ENCODE measurements at places on chromosomes 5 and 9. TPM values are rescaled to one million over a fixed set of nuclear protein-coding genes. Genes with fewer than 3 reads are reported as not detected.

SOHLH1 gene
- not detected for total RNA-seq

PROB1 gene
- total RNA-seq, result 8.3 TPM

TPPP gene
- 0.11 TPM for total RNA-seq

LHFPL2 gene
- total RNA-seq, result 0.09 TPM

INSL6 gene
- not detected for total RNA-seq

ANKDD1B gene
- total RNA-seq, result 0.48 TPM

TCOF1 gene
- total RNA-seq, result 95.8 TPM

ADRA1B gene
- total RNA-seq, result not detected

DNA sequence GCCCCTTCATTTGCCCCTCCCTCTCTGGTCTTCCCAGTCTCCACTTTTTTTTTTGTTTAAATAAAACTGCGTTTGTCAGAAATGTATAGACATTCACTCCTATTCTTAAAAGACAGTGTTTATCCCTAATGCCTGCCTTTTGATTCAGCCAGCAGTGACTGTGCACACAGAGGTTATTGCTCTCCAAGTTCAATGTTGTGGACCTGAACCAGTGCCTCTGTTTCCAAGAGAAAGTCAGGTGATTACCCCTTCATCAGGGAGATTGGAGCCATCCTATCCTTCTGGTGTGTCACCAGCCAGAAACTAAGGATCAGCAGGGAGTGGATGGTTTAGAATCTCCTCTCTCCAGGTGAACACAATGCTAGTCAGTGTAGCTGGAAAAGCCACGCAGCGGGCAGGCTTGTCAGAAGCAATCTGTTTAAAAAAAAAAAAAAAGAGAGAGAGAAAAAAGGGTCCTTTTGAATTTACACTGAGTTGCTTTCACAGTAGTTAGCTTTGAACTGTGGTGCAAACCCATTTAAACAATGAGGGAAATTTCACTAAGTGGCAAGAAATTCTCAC lies 167.5 kb upstream of the DMRT1 start:
- peaks cover 15% of the 10 kb centered on the region for H3K4me1 ChIP-seq
- DNase-seq, result no peak
- peaks cover 2% of the 10 kb centered on the region for H3K36me3 ChIP-seq
- no peak overlapping the region for H3K4me3 ChIP-seq
- no peak overlapping the region for H3K27ac ChIP-seq

GRCh38 chr9:122453677-122454135 lies 24.0 kb downstream of the OR1J1 start:
- H3K4me3 ChIP-seq, result no peak overlapping the region
- DNase-seq, result no peak
- H3K36me3 ChIP-seq, result no peaks in the 10 kb centered on the region
- H3K4me1 ChIP-seq, result no peaks in the 10 kb centered on the region

GRCh38 chr9:131791542-131792254 lies 51.8 kb upstream of the RAPGEF1 start:
- H3K27ac ChIP-seq, result no peak overlapping the region
- H3K27me3 ChIP-seq, result peaks cover 8% of the 10 kb centered on the region
- no peaks in the 10 kb centered on the region for H3K36me3 ChIP-seq
- no peak for DNase-seq
- no peaks in the 10 kb centered on the region for H3K4me1 ChIP-seq

- H3K4me1 ChIP-seq, result peaks cover 71% of the 10 kb centered on the region
- no peak for DNase-seq
- H3K27ac ChIP-seq, result no peak overlapping the region
- no peaks in the 10 kb centered on the region for H3K27me3 ChIP-seq
Measured at GRCh38 chr5:56825222-56825824, 10.0 kb downstream of the MAP3K1 start.

DNA sequence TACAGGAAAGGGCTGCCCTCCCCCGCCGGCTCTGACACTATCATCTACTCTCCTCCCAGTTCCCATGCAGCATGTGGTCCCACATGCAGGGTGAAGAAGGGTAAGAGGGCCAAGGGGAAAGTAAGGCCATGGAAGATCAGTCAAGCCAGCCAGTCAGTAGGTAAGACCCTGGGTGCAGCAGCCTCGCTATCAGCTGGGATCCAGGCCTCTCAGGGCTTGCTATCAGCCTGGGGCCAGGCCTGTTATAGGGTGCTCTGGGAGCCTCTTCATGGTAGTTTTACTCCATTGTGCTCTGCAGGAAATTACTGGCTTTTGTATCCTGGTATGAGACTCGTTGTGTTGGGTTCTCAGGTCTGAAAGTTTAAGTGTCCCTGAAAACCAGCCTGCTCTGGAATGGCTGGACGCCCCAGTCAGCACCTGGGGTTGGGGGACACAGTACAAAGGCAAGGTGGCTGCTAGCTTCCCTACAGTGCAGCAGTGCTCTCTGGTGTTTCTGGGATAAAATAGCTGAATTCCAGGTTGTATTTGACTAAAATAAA lies 21.4 kb downstream of the SLC22A4 start:
- H3K27ac ChIP-seq, result no peak overlapping the region
- H3K4me3 ChIP-seq, result no peak overlapping the region
- no peaks in the 10 kb centered on the region for H3K4me1 ChIP-seq
- H3K27me3 ChIP-seq, result no peaks in the 10 kb centered on the region
- no peaks in the 10 kb centered on the region for H3K36me3 ChIP-seq
- DNase-seq, result no peak

- no peaks in the 10 kb centered on the region for H3K36me3 ChIP-seq
- H3K27ac ChIP-seq, result no peak overlapping the region
- no peaks in the 10 kb centered on the region for H3K27me3 ChIP-seq
- no peak overlapping the region for H3K4me3 ChIP-seq
- DNase-seq, result no peak
- no peaks in the 10 kb centered on the region for H3K4me1 ChIP-seq
Measured at GRCh38 chr5:135743705-135744411, 90.6 kb upstream of the SLC25A48 start.

- no peaks in the 10 kb centered on the region for H3K27me3 ChIP-seq
- peaks cover 2% of the 10 kb centered on the region for H3K4me1 ChIP-seq
- H3K4me3 ChIP-seq, result no peak overlapping the region
- peaks cover 27% of the 10 kb centered on the region for H3K36me3 ChIP-seq
- DNase-seq, result no peak
Measured at GRCh38 chr5:43497311-43498104, 13.8 kb upstream of the TMEM267 start.

- H3K27me3 ChIP-seq, result no peaks in the 10 kb centered on the region
- H3K4me1 ChIP-seq, result no peaks in the 10 kb centered on the region
- no peak overlapping the region for H3K4me3 ChIP-seq
- no peaks in the 10 kb centered on the region for H3K36me3 ChIP-seq
- no peak overlapping the region for H3K27ac ChIP-seq
Measured at GRCh38 chr9:72980183-72980582, 27.3 kb upstream of the ALDH1A1 start.

DNA sequence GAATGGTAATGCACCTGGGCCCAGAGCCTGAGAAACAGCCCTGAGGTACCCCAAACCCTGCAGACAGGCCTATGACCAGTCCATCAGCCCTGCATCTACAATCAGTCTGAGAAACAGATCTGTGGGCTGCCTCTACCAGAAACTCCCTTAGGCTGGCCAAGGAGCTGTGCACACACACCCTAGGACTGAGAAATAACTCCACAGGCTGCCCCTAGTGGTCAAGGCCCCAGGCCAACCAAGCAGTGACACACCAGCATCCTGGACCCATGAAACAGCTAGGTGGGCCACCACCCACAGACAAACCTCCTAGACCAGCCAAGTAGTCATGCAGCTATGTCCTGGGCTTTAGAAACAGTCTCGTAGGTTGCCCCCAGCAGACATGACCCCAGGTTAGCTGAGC lies 253.6 kb upstream of the VLDLR start:
- no peak for DNase-seq
- no peaks in the 10 kb centered on the region for H3K36me3 ChIP-seq
- peaks cover 2% of the 10 kb centered on the region for H3K27me3 ChIP-seq
- no peaks in the 10 kb centered on the region for H3K4me1 ChIP-seq
- no peak overlapping the region for H3K27ac ChIP-seq
- H3K4me3 ChIP-seq, result no peak overlapping the region

GRCh38 chr5:179805070-179805528 lies 1.6 kb downstream of the MGAT4B start:
- peak overlapping the region; percentile 87 for H3K4me3 ChIP-seq
- H3K27me3 ChIP-seq, result no peaks in the 10 kb centered on the region
- no peak for DNase-seq
- H3K27ac ChIP-seq, result peak overlapping the region; percentile 77
- peaks cover 30% of the 10 kb centered on the region for H3K4me1 ChIP-seq

DNA sequence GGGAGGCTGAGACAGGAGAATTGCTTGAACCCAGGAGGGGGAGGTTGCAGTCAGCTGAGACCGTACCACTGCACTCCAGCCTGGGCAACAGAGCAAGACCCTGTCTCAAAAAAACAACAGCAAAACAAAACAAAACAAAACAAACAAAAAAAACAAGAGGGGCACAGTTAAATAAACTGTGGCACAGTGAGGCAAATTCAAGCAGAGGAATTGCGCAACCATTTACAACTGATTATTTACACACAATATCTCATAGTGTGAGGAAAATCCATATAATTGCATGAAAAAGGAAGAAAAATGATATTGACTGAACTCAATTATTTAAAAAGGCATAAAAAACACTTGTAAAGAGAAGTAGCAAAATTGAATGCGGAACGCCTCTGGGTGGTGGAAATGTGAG lies 161.5 kb downstream of the CRB2 start:
- no peaks in the 10 kb centered on the region for H3K36me3 ChIP-seq
- no peak for DNase-seq
- no peak overlapping the region for H3K27ac ChIP-seq
- peaks cover 1% of the 10 kb centered on the region for H3K27me3 ChIP-seq
- H3K4me3 ChIP-seq, result no peak overlapping the region

DNA sequence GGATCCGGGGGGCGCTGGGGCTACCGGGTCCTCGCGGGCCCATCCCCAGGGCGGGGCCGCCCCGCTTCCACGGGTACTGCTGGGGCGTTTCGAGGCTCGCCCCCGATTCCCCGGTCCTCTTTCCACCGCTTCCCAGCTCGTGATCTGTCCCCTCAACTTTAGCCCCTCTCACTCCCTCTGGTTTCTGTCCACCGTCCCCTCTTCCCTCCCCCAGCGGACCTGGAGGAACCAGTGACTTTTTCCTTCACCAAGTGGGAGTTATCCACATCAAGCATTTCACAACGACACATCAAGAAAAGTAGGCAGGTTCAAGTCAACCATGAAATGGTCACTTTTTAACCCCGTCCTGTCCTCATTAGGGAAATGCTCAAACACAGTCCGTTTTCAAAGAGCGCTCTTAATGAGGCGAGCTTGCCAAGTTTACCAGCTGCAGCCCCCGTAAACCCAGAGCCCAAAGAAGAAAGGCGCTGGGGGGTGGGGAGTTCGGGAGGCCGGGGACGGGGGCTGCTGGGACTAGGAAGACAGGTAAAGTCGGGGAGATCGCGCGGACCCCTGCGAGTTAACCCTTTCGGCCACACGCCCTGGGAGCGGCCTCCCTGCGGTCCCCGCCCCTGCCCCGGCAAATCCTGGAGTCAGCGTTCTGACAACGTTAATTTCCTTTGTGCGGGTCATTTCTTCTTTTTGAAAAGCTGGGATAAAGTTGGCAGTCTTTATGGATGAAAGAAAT lies 2.1 kb upstream of the NFIB start:
- peaks cover 5% of the 10 kb centered on the region for H3K36me3 ChIP-seq
- DNase-seq, result no peak
- peak overlapping the region; percentile 76 for H3K4me3 ChIP-seq
- peaks cover 19% of the 10 kb centered on the region for H3K4me1 ChIP-seq
- peaks cover 67% of the 10 kb centered on the region for H3K27me3 ChIP-seq

GRCh38 chr9:88826771-88827181 lies 164.5 kb upstream of the S1PR3 start:
- no peaks in the 10 kb centered on the region for H3K36me3 ChIP-seq
- peaks cover 75% of the 10 kb centered on the region for H3K27me3 ChIP-seq
- DNase-seq, result no peak
- H3K27ac ChIP-seq, result no peak overlapping the region

- H3K4me1 ChIP-seq, result no peaks in the 10 kb centered on the region
- no peak overlapping the region for H3K27ac ChIP-seq
- H3K27me3 ChIP-seq, result no peaks in the 10 kb centered on the region
- no peaks in the 10 kb centered on the region for H3K36me3 ChIP-seq
Measured at GRCh38 chr5:163163858-163164257, 273.5 kb upstream of the CCNG1 start.

DNA sequence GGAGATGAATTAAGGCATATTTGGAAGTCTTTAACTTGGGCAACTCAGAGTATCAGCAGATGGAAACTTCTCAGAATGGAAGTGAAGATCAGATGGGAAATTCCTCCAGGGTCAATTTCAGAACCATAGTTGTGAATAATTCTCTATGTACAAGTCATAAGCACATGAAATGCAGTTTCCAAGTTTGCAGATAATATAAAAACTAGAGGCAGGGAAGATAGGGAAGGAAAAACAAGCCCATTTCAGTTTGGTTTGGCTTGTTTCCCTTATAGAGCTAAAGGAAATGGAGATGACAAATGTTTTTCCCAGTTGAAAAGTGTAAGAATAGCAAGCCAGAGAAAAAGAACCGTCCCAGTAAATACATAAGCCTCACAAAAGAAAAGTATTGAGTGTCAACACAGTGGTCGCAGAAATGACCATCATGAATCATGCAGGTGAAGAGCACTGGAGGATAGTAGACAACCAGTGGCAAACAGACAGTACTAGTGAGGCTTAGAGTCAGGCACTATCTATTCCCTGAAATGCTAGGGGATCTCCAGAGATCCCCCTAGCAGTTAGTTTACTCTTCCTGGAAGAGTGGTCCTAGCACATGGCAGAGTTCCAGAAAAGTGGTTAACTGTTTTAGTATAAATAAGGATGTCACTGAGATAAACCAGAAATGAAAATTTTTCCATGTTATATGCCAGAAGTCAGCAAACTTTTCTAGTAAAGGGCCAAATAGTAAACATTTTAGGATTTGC lies 245.9 kb downstream of the SAXO1 start:
- no peaks in the 10 kb centered on the region for H3K36me3 ChIP-seq
- no peak overlapping the region for H3K4me3 ChIP-seq
- no peaks in the 10 kb centered on the region for H3K4me1 ChIP-seq
- no peak for DNase-seq

DNA sequence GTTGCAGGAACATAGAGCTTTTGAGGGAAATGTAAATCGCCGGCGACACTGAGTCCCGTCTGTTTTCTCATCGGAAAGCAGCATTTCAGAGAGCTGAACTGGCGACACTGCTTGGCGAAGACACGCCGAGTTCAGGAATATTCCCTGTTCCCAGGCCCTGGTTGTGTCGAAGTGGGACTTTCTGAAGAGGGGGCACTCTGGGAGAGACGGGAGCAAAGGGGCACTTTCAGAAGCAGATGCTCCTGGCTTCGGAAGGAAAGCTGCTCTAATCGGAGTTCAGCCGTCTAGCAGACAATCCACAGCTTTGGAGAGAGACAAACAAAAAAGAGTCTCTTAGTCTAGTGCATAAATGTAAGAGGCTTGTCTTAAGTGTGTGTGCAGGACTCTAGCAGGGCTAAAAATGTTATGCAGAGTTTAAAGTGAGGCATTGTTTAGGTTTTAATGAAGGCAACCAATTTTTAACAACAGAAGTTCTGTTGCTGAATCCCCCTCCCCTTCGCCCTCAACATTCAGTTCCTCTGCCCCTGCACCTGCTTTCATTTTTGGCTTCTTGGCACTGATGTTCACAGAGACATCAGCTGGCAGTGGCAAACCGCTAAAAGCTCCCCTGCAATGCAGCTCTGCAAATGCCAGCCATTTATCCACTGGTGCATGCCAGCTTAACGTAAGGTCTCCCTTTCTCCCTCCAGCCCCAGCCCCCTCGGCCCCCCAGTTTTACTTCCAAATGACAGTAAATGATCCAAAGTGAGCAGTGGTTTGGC lies 289.5 kb upstream of the MPDZ start:
- no peaks in the 10 kb centered on the region for H3K4me1 ChIP-seq
- H3K27me3 ChIP-seq, result peaks cover 2% of the 10 kb centered on the region

- no peaks in the 10 kb centered on the region for H3K36me3 ChIP-seq
- peaks cover 2% of the 10 kb centered on the region for H3K4me1 ChIP-seq
- peaks cover 36% of the 10 kb centered on the region for H3K27me3 ChIP-seq
- DNase-seq, result no peak
- H3K27ac ChIP-seq, result no peak overlapping the region
Measured at GRCh38 chr5:169296419-169297143, 4.4 kb downstream of the SLIT3 start.

- H3K4me1 ChIP-seq, result no peaks in the 10 kb centered on the region
- DNase-seq, result no peak
- H3K36me3 ChIP-seq, result no peaks in the 10 kb centered on the region
Measured at GRCh38 chr5:62828742-62829603, 250.4 kb downstream of the LRRC70 start.

All from activated T-helper 2 cell treated with anti-CD3 and anti-CD28 coated beads, Interferon-gamma antibody, Interleukin-2, Interleukin-4, amounts not matched to agents 10 μg/mL and 5 μg/mL and 100 μg/mL, durations not matched to agents 14 hours and 24 hours and 36 hours (primary cell).